ENCODE measurements at places on chromosomes 7 and 10.

DNA sequence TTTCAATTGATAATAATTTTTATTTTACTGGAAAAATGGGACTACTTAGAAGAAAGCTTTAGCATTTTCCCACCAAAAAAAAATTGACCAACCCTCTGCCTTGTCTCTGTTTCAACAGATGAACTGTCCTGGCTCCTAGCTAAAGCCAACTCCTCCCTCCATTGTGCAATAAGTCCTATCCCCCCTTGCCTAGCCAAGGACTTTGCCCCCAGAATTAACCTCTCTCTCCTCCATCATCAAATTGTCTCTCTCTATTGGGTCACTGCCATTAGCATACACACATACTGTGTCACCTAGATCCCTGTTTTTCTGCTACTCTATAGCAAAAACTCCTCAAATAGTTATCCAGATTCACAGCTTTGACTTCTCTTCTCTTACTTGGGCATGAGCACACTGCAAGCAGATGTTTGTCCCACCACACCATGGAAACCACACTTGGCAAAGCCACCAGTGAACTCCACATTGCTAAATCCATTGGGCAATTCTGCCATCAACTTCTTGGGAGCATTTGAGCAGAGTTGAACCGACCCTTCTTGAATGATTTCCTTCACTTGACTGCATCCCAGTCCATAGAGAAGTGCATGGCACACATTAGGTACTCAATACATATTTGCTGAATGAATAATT lies 91.4 kb upstream of the NEBL start:
- DNase-seq: no peak

DNA sequence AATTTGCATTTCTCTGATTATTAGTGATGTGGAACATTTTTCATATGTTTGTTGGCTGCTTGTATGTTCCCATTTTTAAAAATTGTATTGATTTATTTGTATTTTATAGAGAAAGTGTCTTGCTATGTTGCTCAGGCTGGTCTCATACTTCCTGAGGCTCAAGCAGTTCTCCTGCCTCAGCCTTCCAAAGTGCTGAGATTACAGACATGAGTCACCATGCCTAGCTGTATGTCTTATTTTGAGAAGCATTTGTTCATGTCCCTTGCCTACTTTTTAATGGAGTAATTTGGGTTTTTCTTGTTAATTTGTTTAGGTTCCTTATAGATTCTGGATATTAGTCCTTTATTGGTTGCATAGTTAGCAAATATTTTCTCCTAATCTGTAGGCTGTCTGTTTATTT lies 214.2 kb upstream of the KAT6B start:
- DNase-seq: no peak

- no peak for DNase-seq
Observed at GRCh38 chr7:120030876-120031275, 242.1 kb upstream of the KCND2 start.

GRCh38 chr10:29446327-29446726 lies 157.5 kb downstream of the LYZL1 start:
- DNase-seq: no peak

GRCh38 chr7:48611993-48612392 lies 312.4 kb upstream of the CDC14C start:
- no peak for DNase-seq

DNA sequence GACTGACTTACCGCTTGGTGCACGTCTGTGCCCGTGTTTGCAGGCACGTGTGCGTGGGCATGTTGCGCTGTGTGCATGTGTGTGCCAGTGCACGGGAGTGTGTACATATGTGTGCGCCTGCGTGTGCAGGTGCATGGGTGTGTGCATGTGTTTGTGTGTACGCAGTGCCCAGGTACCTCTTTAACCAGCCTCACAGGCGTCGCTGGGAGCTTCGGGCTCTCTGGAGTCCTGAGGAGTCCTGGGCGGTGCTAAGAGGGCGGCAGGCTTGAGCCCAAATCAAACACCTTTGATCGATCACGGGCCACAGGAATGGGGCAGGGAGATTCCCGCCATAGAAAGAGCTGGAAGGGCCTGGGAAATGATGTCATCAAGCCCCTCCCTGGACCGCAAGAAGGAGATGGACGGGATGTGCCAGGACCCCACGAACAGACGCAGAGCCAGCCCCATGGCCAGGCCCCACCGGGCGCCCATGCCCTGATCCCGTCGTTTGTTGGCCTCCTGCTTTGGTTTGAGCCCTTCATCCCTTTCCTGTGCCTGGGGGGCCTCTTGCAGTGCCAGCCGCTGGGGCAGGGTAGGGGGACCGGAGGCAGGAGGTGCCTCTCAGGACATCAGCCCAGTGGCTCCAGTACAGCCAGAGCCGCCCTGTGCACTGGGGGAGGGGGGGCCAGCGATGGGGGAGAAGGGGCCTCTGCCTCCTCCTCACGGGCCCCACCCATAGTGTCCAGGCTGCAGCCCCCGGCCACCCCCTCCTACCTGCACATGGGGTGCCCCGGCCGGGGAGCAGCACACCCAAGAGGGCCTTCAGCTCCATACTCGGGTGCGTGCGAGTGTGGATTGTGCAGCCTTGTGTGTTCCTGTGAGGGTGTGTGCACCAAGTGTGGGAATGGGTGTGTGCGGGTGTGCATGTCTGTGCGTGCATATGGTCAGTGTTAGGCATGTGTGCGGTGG lies 5.8 kb downstream of the KNDC1 start:
- no peak for DNase-seq

- no peak for DNase-seq
Observed at GRCh38 chr7:95286096-95286495, 38.2 kb downstream of the PON1 start.

DNA sequence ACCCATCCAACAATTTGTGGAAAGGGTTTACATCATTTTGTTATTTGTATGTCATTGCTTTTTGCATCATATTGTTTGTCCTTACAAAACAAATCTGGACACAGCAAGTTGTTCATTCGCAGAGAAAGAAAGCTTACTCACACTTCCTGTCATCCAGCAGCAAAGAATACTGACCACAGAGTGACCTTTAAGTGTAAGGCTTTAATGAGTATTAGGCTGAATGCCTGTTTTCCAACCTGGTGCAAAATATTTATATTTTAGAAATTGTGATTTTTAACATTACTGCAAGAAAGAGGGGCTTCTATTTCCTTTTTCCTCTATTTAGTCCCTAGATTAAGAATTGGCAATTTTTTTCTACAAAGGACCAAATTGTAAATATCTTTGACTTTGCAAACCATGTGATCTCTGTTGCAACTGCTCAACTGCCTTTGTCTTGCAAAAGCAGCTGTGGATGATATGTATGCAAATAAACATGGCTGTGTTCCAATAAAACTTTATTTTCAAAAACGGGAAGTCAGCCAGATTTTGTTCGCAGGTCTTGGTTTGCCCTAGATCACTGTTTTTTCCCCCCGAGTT lies 27.8 kb upstream of the ITGB1 start:
- DNase-seq: no peak

- no peak for DNase-seq
Observed at GRCh38 chr10:26025523-26025922, 91.5 kb downstream of the MYO3A start.

- no peak for DNase-seq
Observed at GRCh38 chr10:95404864-95405263, 114.1 kb upstream of the PDLIM1 start.

DNA sequence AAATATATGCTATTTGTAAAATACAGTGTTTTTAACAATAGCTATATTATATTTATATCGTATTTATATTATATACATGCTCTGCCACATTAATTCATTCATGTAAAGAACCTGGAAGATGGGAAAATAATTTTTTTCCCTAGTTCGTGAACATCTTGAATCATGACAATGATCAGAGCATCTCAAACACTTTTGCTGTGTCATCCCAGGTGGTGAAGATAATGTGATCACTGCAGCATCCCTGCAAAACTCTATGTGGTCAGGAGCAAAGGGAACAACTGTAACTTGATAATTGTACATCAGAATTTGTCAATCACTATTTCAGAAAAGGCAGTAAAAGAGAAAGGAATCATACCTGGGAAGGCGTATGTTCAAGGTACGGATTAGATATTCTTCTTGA lies 39.3 kb downstream of the RAPGEF5 start:
- no peak for DNase-seq

GRCh38 chr10:12579954-12580858 lies 230.9 kb downstream of the CAMK1D start:
- no peak for DNase-seq

DNA sequence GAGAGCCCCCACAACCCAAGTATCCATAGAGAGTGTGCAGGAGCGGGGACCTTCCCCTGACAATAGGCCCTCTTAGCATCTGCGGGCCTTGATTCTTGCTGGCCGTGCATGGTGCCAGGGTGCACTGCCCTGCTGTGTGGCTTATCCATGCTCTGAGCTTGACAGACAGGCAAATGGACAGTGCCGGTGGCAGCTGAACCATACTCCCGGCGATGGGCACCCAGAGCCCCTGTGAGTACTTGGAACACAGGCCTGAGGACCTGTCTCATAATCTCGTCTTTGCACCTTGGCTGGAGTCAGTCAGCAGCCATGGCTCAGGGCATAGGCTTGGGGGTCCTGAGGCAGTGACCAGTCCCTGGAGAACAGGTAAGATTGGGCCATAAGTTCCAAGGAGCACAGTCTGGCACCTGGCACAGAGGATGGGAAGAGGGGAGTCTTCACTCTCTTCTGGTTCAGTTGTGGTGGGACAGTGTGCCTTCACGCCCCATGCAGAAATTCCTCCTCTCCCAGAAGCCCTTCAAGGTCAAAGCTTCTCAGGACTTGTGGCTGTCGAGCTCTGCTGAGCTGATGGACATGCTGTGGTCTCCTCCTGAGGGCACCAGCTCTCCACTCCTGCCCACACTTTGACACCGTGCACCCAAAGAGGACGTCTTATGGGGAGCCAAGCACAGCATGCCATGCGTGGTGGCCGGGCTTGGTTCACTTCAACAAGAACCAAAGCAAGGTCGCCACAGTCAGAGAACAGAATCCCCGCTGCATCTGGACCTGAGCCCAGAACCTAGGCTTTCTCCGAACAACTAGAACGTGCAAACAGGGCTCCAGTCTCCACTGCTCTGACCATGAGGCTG lies 59.4 kb upstream of the CAMK2B start:
- DNase-seq: no peak

DNA sequence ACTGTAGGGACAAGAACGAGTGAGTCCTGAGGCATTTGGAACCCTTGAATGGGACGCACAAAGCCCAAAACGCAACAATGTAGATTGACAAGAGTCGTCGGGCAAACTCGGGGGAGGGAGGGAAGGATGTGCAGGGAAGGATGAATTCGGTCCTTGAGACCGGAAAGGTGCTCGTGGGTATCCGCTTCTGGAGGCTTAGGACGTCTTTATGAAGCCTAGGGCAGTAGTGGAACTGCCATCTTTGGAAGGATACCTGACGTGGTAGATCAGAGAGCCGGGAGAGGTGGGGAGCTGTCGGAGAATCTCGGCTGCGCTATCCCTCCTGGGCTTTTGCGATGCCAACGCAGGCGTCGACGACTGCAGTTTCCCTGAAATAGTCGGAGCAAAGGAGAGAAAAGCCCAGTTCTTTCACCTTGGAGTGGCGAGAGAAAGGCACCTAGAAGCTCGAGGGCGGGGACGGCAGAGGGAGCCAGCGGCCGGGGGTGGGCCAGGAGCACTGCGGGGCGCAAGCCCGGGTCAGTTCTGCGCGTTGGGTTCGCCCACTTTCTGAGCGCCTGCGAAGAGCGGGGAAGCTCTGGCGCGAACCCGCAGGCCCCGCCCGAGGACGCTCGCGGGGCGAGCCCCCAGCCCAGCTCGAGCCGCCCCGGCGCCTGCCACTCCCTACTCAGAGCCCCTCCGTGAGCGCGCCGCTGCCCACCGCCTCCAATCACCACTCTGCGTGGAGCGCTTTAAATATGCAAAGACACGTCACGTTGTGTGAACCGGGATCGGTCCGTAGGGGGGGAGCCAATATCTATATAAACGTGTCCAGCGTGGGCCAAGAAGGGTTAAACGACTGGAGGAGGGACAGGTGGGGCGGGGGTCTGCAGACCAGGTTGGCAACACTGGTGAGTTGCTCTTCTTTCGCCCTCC lies at the start of gene CYP26C1:
TSS of gene CYP26C1 (plus strand) at position 824 of the 912 bp plus-strand sequence. CDS start 466 bp downstream, outside the sequence.
- no peak for DNase-seq

- no peak for DNase-seq
Observed at GRCh38 chr10:60865198-60865783, 78.7 kb downstream of the RHOBTB1 start.

GRCh38 chr7:30923774-30924413 lies 12.2 kb downstream of the AQP1 start:
- no peak for DNase-seq

- DNase-seq: no peak
Observed at GRCh38 chr10:11240641-11241040, 223.0 kb downstream of the CELF2 start.

- no peak for DNase-seq
Observed at GRCh38 chr10:119700321-119700954, 25.4 kb upstream of the INPP5F start.

DNA sequence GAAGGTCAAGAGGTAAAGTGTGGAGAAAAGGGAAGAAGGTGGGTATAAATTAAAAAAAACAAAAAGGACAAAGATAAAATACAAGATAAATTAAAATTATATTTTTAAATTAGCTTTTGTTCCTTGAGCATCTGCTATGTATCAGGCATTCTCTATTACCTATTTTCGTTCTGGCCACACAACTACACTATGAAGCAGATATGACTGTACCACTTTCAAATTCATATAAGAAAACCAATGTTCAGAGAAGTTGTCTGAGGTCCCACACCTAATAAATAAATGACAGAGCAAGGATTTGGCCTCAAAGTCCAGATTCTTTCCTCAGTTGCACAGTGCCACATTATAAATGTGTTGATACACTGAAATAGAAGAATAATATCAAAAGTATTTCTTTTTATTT lies 103.8 kb upstream of the PCDH15 start:
- DNase-seq: no peak

GRCh38 chr10:19778996-19779395 lies 37.2 kb upstream of the PLXDC2 start:
- no peak for DNase-seq

GRCh38 chr7:66739477-66739876 lies 1.1 kb upstream of the RABGEF1 start:
- no peak for DNase-seq

DNA sequence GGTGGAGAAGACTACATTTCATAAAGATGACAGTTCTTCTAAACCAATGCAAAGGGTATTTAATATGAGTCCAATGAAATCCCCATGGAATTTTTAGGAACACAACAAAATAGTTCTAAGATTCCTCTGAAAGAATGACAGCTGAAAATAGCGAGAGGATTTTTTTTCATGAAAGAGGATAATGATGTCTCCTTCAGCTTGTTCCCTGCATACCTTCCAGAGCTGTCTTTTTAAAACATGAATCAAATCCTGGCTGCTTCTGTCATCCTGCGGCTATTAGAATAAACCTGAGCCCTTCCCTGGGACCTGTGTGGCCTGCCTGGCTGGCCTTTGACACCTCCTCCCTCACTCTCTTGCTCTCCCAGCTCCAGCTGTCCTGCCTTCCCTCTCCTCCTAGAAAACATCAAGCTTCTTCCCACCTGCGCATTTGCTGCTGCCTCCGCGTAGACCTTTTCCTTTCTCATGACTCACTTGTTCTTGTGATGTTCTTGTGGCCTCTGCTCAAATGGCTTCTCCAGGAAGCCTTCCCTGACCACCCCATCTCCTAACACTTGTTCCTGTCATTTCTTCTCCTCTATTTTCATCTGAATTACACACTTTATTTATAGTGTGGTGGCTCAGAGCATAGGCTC lies 57.4 kb downstream of the EEPD1 start:
- DNase-seq: no peak

Data from activated CD8-positive, alpha-beta memory T cell treated with anti-CD3 and anti-CD28 coated beads for 4 hours (primary cell).